ENCODE measurements at places on chromosomes 1 and 21.

GRCh38 chr1:6948861-6949260, 163.6 kb downstream of the CAMTA1 start:
- no peak for DNase-seq

DNA sequence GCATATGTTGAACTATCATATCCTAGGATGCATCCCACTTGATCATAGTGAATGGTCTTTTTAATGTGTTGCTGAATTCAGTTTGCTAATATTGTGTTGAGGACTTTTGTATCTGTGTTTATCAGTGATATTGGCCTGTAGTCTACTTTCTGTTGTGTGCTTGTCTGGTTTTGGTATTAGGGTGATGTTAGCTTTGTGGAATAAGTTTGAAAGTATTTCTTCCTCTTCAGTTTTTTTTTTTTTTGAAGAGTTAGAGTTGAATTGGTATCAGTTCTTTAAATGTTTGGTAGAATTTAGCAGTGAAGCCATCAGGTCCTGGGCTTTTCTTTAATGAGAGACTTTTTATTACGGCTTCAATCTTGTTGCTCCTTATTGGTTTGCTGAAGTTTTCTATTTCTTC, 162.3 kb downstream of the VAV3 start:
- no peak for DNase-seq

- DNase-seq, result no peak
These were observed 280.4 kb downstream of the SETD4 start for GRCh38 chr21:35779690-35780570.

DNA sequence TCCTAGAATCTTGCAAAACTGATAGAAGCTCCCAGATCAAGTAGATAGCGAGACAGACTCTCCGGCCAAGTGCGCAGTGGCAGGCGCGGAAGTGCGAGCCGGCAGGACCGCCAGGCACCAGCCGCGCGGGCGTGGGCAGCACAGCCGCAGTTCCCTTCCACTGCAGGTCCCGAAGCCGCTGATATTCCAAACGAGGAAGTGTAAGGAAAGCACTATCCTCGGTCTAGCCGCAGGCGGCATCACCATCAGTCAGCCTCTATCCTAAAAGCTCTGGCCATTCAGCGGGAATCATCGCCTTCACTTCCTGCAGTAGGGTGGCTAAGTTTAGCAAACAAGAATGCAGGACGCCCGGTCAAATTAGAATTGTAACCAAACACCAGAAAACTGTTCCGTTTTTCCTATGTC, 710 bp downstream of the GLRX2 start:
- no peak for DNase-seq

DNA sequence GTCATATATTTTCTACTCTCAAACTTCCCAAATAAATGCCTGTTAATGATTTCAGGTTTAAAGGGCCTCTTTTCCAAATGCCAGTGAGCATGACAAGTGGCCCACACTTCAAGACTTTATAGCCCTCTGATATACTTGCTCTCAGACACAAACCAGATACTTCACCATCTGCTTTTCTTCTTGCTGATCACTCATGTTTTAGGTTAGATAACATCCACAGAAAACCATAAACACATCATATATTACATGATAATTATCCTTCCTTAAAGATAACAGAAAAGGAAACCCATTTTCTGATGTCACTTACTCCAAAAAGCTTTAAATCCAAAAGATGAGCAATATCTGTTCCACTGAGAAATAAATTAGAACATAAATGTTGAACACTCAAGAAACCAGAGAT, 723.5 kb downstream of the LTN1 start:
- no peak for DNase-seq

DNA sequence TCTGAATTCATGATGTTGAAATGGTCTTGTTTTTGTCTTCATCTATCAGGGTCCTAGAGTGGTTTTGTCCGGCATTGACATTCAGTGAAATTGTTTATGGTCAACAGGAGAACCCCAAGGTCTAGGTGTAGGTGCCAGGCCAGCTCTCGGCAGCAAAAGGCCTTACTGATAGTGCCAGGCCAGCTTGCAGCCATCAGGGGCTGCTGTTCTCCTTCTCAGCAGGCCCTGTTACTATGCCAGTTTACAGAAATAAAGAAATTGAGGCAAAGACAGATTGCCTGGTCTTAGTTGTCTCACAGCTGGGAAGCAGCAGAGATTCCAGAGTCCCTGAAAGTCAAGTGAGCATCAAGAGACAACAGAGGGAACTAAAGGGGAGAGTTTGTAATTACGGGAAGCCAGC, 12.0 kb downstream of the HMGB4 start:
- no peak for DNase-seq

GRCh38 chr1:15739745-15740144, 2.6 kb upstream of the TMEM82 start:
- no peak for DNase-seq

- DNase-seq, result no peak
These were observed 53.6 kb downstream of the OLIG1 start for GRCh38 chr21:33123374-33124123.

- DNase-seq, result no peak
These were observed 109.6 kb upstream of the ZNF678 start for GRCh38 chr1:227453631-227454355.

GRCh38 chr1:99240621-99241020, 23.7 kb upstream of the PLPPR4 start:
- DNase-seq, result no peak

DNA sequence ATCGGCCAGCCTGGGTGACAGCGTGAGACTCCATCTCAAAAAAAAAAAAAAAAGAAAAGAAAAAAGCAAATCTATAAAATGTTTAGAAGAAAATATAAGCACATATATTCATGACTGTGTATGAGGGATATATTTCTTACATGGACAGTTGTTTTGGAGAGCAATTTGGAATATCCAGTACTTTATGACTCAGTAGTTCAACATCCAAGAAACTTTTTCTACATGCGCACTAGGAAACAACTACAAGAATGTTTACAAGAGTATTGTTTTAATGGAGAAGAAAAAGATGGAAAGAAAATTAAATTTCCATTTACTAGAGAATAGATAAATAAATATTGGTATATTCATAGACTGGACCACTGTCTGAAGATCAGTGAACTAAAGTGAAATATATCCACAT, 77.5 kb downstream of the MAST2 start:
- DNase-seq, result no peak

DNA sequence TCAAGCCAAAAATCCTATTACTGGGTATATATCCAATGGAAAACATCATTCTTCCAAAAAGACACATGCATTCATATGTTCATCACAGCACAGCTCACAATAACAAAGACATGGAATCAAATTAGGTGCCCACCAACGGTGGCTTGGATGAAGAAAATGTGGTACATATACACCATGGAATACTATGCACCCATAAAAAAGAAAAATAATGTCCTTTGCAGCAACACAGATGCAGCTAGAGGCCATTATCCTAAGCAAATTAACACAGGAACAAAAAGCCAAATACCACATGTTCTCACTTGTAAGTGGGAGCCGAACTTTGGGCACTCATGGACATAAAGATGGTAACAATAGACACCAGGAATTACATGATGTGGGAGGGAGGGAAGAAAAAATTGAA, 113.6 kb downstream of the MRPL39 start:
- no peak for DNase-seq

- DNase-seq, result no peak
These were observed 48.7 kb upstream of the LBR start for GRCh38 chr1:225476538-225476988.

- DNase-seq, result no peak
These were observed 76.9 kb upstream of the GFI1 start for GRCh38 chr1:92563457-92564216.

GRCh38 chr1:44775078-44775929, at the start of gene RPS8:
RPS8 (plus strand) TSS chr1:44775540; CDS start chr1:44775597, 57 bp downstream.
- DNase-seq, result peak; percentile 76

DNA sequence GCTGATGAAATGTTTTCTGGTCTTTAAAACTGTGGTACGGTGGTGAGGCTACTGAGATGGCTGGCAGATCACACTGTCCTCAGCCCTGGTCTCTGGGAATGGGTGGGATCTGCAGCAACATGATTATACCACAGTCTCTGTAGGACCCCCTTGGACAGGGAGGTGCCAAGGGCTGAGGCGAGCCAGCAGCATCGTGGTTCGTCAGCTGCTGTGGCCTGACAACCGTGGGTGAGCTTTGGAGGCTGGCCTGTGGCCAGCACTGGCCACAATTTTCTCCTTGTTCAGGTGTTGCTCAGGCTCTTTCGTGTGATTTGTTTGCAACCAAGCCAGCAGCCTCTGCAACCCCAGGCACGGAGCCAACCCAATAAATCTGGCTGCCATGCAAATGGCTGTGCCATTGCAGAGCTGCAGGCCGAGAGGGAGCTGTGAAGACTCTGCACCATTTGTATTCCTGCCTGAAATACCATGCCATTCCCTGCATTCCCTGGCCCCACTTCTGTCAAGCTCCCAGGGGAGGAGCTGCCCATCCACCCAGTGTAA, 70.9 kb downstream of the PCP4 start:
- no peak for DNase-seq

- no peak for DNase-seq
These were observed 12.9 kb downstream of the PLEKHM2 start for GRCh38 chr1:15696956-15697521.

DNA sequence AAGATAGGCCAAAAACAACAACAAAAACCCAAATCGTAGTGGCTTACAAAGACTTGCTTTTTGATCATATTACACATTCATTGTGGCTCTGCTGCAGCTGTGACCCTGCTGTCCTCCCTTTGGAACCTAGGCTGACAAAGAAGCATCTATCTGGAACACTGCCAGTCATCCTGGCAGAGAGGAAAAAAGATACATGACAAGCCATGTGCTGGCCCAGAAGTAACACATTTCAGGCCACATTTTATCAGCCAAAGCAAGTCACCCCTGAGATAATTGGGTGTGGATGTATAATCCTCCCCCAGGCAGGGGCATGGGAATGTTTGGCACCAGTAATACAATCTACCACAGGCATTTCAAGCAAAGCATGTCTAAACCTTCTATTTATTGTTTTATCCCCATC, 37.2 kb upstream of the AGO1 start:
- no peak for DNase-seq

- DNase-seq, result no peak
These were observed 24.0 kb upstream of the PLEKHM2 start for GRCh38 chr1:15660151-15660550.

GRCh38 chr21:45538381-45539045, 3.7 kb downstream of the SLC19A1 start:
- DNase-seq, result no peak

DNA sequence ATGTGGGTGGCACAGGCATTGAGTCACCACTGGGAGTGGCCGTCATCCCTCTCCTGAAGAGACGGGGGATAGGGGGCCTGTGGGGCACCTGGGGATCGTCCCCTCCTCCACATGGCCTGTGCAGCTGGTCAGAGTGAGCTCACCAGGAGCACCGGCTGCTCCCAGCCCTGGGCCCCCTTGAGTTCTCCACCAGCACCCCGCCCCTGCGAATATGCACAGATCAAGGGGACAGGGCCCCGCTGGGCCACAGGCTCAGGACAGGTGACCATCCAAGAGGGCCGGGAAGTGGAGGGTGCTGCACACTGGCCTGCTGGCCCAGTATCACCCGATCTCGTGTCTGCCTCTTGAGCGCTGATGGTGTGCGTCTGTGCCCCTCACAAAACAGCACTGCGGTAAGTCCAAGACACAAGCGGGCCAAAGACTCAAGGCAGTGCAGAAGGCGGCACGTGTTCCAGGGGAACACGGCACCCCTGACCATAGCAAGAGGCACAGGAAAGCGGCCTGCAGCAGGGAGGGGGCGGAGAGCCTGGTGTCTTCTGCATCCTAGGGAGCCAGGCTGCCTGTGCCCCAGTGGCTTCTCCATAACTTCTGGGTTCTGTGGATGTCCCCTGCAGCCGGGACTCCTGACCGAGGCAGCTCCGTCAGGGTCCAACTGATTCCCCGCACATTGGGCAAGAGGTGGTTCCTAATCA, 18.1 kb upstream of the TSPEAR start:
- DNase-seq, result no peak

DNA sequence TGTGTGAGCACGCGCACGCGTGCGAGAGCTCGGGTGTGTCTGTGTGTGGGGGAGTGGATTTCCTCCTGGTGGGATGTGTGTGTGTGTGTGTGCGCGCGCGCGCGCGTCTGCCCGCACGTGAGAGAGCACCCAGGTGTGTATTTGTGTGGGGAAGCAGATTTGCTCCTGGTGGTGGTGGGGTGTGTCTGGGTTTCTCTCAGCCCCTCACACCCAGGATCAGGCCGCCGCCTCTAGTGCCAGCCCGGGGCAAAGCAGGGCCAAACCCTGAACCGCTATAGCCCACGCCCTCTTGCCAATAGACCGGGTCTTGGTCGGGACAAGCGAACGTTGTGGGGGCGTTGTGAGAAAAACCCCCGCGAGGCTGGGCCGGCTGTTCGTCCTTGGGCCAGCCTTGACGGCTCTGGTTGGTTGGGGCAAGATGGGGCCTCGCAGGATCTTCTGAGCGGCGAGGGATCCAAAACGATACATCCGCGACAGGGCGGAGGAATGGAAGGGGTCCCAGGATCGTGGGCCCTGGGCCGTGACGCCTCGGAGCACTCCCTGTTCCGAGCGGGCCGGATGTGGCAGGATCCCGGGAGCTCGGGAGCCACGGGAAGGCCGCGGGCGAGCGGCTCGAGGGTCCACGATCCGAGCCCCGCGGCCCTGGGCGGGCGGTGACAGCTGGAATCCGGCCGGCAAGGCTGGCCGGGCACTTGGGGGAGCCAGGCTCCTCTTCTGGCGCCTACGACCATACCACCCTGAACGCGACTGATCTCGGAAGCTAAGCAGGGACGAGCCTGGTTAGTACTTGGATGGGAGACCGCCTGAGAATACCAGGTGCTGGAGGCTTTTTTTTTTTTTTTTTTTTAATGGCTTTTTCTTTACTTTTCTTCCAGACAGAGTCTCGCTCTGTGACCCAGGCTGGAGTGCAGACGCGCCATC, 68.2 kb downstream of the RNF187 start:
- DNase-seq, result no peak

DNA sequence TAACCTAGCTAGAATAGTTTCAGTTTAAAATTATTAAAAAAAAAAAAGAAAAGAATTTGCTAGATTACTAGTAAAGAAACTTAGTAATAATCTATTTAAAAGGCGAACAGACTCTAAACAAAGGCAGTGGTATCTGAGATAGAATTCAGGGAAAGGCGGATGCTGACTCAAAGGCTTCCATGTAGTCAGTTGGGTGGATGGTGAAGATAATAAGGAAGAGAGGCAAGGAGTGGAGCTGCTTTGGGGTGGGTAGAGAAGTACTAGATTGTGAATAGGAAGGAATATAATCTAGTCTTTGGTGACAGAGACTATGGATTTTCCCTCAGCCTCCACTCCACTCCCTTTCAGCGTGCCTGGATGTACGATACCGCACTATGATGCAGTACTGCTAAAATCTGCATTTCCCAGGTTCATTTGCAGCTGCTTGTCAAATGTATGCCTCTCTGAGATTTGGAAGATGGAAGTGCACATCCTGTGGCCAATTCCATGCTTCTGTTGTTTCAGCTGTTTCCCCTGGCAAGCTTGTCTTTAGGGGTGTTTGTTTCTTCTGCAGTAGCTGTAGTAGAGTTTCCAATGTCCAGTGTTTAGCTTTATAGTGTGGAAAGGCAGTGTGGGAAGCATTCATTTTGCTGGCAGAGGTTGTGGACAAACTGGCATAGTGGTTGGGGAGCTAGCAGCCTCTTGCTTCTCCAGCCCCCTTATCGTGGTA, 184.6 kb upstream of the NRIP1 start:
- no peak for DNase-seq

- no peak for DNase-seq
These were observed 9.1 kb downstream of the KCNT2 start for GRCh38 chr1:196598942-196599748.

Data from stimulated activated CD8-positive, alpha-beta memory T cell treated with anti-CD3 and anti-CD28 coated beads, Interleukin-7, amount 100 ng/mL, for 1 hour (primary cell).